ENCODE measurements at places on chromosomes 12 and 14.
A peak's percentile ranks its signal among the peaks of the same experiment; 100 is the strongest.

GRCh38 chr12:111691262-111691661, 5.4 kb downstream of the ACAD10 start:
- DNase-seq, result no peak

GRCh38 chr14:92400579-92401444, 77.8 kb downstream of the SLC24A4 start:
- DNase-seq, result peak; percentile 67

GRCh38 chr12:129300011-129300410, 446.7 kb downstream of the GLT1D1 start:
- no peak for DNase-seq

DNA sequence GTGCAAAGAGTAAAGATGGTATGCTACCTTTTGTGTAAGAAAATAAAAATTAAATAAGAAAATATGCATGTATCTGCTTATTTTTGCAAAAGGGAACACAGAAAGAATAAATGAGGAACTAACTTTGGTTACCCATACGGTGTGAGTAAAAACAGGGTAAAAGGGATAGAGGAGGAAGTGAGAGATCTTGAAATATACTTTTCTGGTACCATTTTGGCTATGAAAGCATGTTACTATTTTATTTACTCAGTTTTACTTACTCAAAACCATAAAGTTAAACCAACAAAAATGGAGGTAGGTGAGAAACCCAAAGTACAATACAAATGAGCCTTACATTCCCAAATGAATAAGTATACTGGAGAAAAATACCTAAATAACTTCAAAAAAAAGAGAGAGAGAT, 122.0 kb upstream of the EGLN3 start:
- peak; percentile 18 for DNase-seq

DNA sequence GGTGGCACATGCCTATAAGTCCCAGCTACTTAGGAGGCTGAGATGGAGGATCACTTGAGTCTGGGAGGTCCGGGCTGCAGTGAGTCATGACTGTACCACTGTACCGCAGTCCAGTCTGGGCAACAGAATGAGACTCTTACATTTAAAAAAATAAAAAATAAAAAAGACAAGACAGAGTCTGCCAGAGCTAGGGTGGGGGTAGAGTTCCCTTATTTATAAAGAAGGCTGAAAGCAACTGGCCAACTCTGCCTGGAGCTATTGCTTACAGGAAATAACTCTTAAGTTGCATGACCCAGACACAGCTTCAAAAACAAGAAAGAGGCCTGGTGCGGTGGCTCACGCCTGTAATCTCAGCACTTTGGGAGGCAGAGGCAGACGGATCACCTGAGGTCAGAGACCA, 31.5 kb downstream of the NUMB start:
- DNase-seq, result peak; percentile 24

- no peak for DNase-seq
Observed at GRCh38 chr12:53869500-53869899, 69.1 kb upstream of the HOXC13 start.

All from NB4 (cell line).